ENCODE measurements at places on chromosomes 7 and 10.

DNA sequence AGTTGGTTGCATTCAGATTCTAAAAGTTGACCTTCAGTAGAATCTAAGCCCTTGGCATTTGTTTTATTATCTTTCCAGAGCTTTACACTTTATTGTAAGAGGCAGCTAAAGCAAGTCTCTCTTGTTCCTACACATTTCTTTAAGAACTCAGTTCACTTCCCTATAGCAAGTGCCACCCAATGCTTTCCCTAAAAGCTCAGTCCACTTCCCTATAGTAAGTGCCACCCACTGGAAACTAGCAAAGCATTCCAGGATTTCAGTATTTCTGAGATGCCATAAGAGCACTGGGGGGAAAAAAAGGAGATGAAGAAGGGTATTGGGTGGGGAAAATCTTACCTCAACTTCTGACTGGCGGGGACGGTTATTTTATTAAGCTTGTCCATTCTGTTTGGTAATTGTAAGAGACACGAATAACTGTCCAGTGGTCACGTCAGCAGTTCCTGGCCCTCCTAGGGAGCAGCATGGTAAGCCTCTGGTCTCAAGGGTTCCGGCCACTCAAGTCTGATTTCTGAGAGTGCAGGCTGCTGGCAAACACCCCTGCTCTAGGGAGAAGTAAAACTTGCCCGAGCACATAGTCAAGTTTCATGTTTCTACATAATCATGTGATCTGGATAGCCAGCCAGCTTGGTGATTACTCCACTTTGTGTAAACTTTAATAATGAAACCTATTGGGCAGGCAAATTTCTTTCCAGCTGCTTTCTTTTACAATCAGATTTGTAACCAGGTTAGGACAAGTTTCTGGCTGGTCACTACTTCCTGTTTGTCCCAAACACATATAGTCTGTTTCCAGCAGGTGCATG is at the start of gene BLNK:
Gene BLNK (minus strand): TSS at position 554 of the 800 bp plus-strand sequence. CDS start 171 bp downstream, at position 383.
- peak; percentile 1 for DNase-seq

DNA sequence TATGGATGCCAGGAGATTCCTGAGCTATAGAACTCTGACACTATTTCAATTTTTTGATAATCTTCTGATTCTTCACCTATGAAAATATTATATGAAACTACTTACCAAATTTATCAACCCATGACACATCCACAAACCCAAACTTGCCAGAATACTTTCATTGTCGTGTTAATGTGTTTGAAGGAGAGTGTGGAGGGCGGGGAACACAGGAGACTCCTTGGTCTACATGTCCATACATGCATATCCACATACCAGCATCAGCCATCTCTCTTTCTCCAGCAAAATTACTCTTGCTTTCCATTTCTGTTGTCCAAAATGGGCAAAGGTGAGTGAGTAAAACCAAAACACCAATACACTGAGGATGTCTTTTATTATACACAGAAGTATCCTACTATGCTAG is 23.5 kb upstream of the BPGM start:
- DNase-seq = no peak

GRCh38 chr10:118925404-118926071 is 104.0 kb upstream of the NANOS1 start:
- DNase-seq = no peak

DNA sequence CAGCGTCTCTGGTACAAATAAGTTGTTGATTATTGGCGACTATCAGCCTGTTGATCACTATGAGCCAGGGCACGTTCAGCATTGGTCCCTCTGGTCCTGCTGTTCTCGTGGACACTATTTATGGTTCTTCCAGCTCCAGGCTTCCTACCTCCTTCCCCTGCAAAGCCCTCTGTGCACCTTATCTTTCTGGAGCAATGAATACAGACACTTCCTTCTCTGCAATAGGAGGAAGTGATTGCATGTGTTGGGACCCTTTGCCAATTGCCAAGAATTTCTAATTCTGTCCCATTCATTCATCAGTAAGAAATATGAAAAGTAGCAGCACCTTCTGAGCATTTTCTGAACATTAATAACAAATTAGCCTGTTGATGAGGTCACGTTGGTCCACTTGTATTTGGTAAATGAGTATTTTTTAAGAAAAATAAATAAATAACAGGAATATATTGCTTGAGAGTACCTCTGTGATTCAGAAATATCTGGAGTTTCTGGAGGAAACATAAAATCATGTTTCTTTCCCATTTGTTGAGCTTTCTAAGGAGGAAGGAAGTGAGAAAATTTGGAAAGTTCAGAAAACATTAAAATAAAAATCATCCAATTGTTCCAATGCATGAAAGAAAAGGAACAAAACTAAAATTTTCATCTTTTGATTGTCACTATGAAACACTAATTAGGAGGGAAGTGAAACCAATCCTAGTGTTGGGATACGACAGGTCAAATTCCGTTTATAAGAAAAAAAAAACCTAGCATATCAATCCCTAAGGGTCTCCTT is 259.1 kb upstream of the KLF6 start:
- DNase-seq = no peak

DNA sequence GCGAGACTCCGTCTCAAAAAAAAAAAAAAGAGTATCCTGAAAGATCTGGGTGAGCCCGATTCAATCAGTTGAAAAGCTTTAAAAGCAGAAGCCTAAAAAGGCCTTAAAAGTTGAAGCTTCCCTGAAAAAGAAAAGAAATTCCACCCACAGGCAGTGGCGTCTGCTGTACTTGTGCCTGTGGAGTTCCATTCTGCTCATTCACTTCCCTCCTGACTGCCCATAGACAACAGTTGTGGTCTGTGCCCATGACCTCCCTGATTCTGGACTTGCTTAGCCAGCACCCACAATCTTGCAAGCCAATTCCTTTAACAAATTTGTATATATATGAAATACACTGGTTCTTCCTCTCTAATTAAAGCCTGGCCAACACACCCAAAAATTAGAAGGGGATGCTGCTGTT is 141.7 kb downstream of the DLG5 start:
- DNase-seq = no peak

DNA sequence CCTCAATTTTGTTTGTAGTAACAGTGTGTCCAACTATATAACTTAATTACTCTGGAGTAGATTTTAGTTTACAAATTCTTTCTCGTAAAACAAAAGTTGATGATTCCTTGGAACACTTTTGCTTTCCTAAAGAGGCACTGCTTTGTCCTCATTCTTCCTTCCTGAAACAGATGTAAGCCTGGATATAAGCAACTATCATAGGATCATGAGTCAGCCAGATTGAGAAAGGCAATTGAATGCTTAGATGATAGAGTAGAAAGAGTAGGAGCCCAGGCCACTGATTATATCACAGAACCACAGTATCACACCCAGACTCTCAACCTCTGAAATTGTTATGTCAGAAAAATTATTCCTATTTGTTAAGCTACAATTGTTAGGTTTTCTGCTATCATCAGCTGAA is 69.9 kb downstream of the TMEM106B start:
- no peak for DNase-seq

GRCh38 chr10:38070501-38070900 is 23.6 kb upstream of the ZNF37A start:
- no peak for DNase-seq

- no peak for DNase-seq
Measured at GRCh38 chr10:15141136-15142054, 27.1 kb downstream of the NMT2 start.

Measured in AG09319 (cell line).